ENCODE measurements at places on chromosomes 11 and 22.
A peak's percentile ranks its signal among the peaks of the same experiment; 100 is the strongest.

GRCh38 chr22:16936625-16937024 lies 71.4 kb downstream of the GAB4 start:
- no peak for DNase-seq

- no peak for DNase-seq
Observed at GRCh38 chr11:101138245-101138930, 8.8 kb upstream of the PGR start.

DNA sequence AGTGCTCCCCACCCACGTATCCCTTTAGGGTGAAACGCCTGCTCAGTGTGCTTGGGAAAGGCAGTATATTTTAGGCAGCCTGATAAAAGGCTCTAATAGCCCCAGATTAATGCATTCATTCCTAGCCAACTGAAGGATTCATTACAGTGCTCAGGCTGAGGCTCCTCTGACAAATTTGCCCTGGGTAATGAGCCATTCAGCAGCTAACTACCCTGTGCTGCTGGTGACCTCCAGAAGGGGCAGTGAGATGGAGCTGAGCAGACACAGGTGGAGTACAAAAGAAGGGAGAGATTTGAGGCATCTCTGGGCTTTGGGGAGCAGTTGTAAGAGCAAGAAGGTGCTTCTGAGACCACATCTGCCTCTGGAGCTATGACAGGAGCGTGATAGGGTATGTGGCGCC lies 817.0 kb downstream of the NTM start:
- no peak for DNase-seq

GRCh38 chr11:74683279-74683871 lies 47.9 kb downstream of the CHRDL2 start:
- DNase-seq: no peak

GRCh38 chr11:113014262-113015097 lies 53.3 kb downstream of the NCAM1 start:
- no peak for DNase-seq

DNA sequence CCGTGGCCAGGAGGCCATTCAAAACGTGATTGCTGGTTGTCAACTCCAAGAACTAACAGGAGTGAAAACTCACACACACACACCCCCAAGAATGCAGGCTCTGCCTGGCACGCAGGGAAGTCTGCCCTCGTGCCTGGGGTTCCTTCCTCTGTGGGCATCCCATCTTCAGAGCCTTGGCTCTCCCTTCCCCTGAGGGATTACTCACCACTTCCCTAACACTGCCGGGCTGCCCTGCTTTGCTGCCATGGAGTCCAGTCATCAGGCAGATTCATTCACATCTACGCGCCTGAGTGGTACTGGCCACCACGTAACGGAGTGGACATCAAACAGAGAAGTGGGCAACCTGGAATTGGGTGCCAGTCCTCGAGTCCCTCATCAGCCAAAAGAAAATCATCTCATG lies 120.7 kb upstream of the TMEM45B start:
- DNase-seq: no peak

DNA sequence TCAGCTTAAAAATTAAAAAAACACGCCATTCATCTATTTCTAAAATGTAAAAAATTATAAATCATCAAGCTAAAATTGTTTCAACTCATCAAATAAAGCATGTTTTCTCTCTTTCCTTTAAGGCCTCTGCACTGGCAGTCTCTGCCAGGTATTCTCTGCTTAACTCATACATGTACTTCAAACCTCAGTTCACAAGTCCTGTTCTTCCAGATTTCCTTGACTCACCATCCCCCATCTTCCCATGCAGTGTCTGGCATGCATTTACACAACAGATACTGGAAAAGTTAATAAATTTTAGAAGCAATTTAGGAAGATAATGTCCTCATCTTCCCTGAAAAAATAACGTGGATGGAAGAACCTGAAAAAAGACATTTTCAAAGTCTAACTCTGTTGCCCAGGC lies 32.5 kb downstream of the CSTF3 start:
- no peak for DNase-seq

DNA sequence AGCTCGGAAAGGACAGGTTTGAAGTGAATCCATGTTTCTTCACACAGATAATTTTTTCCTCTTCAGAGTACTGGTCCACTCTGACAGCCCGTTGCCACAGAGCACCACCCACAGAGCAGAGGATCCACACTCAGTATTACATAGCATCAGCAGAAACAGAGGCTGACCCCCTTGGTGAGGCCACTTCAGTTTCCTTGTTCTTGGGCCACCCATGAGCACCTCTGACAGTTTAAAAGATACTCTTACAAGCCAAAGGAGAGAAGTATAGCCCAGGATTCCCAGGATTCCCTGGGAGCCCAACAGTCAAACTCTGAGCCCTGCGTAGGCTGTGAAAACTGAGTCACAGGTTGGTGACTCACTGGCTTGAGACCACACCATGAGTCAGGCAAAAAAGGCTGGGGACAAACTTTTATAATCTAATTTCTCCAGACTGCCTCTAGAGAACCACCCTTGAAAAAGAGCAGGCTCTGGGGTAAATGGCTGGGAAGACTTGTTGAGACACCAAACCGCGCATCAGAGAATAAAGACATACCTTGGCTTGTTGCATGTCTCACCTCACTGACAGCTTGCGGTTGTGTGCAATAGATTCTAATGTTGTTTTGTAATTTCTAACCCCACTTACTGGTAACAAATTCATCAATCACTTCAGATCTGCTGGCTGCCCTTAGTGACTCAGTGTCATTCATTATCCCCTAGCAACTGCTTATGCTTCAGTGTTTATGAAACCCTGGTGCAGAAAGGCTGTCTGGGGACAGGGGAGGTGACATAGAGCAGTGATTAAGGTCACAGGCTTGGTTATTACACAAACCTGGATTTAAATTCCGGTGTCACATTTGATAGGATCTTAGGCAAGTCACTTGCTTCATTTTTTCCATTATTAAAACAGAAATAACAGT lies 56.9 kb upstream of the PRSS23 start:
- peak; percentile 99 for DNase-seq

DNA sequence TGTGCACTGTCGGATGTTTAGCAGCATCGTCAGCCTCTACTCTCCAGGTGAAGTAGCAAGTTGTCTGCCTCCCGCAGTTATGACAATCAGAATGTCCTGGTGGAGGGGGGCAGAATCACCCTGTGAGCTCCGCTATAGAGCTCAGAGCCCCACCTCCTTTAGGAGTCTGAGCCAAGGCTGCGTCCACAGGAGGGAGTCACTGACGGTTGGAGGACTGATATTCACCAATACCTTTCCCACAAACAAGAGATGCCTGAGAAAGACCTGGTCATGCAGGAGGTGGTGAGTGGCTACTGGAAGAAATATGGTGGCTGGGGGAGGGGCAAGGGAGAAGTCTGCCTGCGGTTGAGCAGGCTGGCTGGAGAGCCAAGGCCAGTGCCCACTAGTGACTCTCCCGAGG lies 41.7 kb upstream of the ADA2 start:
- DNase-seq: no peak

DNA sequence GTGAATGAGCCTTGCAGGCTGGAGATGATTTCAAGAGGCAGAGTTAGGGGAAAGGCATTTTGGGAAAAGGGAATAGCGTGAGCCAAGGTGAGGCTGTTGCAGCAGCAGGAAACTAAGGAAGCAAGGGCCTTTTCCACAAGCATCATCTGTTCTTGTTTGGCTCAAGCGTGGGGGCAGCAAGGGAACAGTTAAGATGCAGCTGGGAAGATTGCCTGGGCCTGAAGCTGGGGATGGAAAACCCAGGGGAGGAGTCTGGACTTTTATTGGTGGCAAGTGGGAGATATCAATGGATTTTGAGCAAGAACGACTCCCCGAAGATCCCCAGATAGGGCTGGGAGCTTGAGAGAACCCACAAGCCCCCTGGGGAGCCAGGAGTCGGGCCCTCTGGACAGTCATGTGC lies 27.3 kb upstream of the PICK1 start:
- no peak for DNase-seq

DNA sequence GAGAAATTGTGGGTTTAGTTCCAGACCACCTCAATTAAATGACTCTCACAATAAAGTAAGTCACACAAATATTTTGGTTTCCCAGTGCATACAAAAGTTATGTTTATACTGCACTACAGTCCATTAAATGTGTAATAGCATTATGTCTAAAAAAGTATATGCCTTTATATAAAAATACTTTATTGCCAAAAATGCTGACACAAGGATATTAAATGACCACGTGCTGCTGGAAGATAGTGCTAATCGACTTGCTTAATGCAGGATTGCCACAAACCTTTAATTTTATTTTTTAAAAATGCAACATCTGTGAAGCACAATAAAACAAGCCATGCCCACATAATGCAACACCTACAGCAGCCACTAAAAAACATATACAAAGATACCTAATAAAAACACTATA lies 27.0 kb downstream of the OR5AK2 start:
- no peak for DNase-seq

GRCh38 chr11:35619116-35619854 lies 1.0 kb downstream of the FJX1 start:
- no peak for DNase-seq

- no peak for DNase-seq
Observed at GRCh38 chr11:75341612-75342011, 9.8 kb downstream of the ARRB1 start.

GRCh38 chr11:76049511-76049910 lies 156.8 kb downstream of the WNT11 start:
- no peak for DNase-seq

GRCh38 chr11:72235351-72236057 lies 8.5 kb downstream of the PHOX2A start:
- DNase-seq: no peak

DNA sequence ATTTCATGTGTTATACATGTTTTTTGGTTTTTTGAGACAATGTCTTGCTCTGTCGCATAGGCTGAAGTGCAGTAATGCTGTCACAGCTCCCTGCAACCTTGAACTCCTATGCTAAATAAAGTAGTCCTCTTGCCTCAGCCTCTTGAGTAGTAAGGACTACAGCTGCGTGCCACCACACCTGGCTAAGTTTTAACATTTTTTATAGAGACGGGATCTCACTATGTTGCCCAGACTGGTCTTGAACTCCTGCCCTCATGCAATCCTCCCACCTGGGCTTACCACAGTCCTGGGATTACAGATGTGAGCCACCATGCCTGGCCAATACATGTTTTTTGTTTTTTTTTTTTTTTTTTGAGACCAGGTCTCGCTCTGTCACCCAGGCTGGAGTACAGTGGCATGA lies 33.9 kb downstream of the SWAP70 start:
- DNase-seq: no peak

GRCh38 chr11:95304777-95305176 lies 73.8 kb upstream of the SESN3 start:
- no peak for DNase-seq

- DNase-seq: no peak
Observed at GRCh38 chr11:46475926-46476545, 84.5 kb upstream of the CHRM4 start.

- DNase-seq: peak; percentile 15
Observed at GRCh38 chr11:131095511-131096185, 179.4 kb upstream of the SNX19 start.

GRCh38 chr11:62804310-62805075 lies 747 bp downstream of the NXF1 start:
- DNase-seq: peak; percentile 53

DNA sequence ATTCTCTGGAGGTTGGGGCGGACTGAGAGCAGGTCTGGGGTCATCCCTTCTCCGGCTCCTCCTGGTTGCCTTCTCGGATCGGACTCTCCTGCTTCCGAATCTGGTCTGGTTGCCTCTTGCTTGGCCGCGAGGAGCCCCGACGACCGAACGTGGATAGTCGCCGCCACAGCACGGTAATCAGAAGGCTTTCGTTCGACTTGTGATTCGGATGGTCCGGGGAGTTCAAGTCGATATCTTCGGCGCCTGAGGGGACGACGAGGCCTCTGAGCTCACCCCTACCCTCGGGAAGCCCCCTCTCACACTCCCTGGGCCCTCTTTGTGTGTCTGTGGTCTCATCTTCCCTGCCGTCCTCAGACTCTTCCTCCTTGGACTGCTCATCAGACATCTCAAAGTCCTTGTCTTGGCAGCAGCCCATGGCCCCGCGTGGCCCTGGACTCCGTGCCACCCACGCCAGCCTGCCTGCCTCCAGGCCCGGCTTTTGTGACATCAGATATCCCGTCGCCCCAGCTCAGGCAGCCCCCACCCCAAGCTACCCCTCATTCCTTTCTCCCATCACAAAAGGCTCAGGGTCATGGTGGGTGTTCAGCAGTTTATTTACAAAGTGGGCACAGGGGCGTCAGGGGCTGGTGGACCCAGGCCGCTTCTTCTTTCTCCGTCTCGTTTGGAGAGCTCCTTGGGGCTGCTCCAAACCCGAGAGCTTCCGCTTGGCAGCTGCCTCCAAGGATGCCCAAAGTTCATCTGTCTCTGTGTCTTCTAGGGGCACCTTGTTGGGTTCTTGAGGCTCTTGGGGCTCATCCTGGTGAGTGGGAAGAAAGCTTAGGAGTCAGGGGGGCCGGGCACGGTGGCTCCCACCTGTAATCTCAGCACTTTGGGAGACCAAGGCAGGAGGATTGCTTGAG lies at the start of gene TEX54:
TEX54 (minus strand) TSS at position 506 of the 899 bp plus-strand sequence.
- DNase-seq: peak; percentile 18

GRCh38 chr11:57761301-57762234 lies at the start of gene CTNND1:
TSS of gene CTNND1 (plus strand) at chr11:57761802. CDS start at chr11:57791479, 29,677 bp downstream.
- DNase-seq: peak; percentile 97

GRCh38 chr22:45185718-45186514 lies 22.2 kb downstream of the NUP50 start:
- no peak for DNase-seq

- DNase-seq: peak; percentile 1
Observed at GRCh38 chr11:114562166-114562916, 2.7 kb upstream of the NXPE1 start.

DNA sequence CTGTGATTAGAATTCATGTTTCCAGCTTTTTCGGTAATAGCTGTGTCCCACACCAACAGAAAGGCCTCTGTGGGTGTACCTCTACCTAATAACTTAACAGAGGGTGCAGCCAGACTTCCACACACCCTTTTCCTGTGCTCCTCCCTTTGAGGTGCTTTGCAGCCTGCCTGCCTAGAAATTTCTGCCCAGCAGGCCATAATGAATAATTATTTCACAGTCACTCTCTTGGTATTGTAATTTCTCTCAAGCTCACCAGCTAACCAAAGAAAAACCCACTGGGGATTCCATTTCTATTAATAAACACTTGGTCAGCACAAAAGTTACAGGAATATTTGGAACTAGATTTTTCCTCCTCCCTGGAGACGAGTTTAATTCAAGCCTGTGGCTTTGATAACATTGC lies 13.3 kb downstream of the WT1 start:
- DNase-seq: no peak

GRCh38 chr22:24975813-24976341 lies 23.4 kb downstream of the KIAA1671 start:
- no peak for DNase-seq

DNA sequence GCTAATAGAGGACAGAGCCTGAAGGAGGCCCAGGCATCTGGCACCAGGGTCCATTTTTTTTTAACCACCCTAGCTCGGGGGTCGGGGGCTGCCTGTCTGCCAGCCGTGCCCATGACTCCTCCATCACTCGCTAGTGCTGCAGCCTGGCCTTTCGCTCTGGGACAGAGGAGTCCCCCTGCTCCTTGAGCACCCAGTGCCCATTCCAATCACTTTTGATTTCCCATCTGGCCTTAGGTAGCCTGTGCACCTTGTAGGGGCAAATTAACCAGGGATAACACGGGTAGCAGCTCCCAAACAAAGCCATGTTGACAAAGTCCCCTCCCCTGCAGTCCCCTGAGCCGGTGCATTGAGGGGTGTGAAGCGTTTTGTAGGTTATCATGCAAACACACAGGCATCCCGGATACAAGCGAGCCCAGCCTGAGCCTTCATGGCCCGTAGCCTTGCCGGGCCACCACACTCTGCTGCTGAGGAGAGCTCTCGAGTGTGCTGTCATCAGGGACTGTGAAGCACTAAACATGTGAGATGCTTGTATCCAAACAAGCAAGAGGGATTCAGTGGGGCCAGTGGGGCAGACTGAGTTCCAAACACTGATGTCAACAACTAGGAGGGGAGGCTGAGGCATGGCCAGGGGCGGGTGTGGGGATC lies 208.7 kb downstream of the DSCAML1 start:
- DNase-seq: no peak

- no peak for DNase-seq
Observed at GRCh38 chr11:132045107-132045506, 674.7 kb downstream of the NTM start.
